ENCODE measurements at places on chromosomes 5 and 9.

GRCh38 chr9:78296201-78296892, 578 bp upstream of the PSAT1 start:
- DNase-seq, result no peak

- no peak for DNase-seq
These were observed 44.3 kb upstream of the VPS13A start for GRCh38 chr9:77133011-77133410.

GRCh38 chr5:76325876-76326491, 77.1 kb upstream of the IQGAP2 start:
- no peak for DNase-seq

GRCh38 chr5:4097199-4097598, 501.6 kb downstream of the IRX1 start:
- no peak for DNase-seq

- no peak for DNase-seq
These were observed 22.0 kb downstream of the SREK1IP1 start for GRCh38 chr5:64746446-64746845.

DNA sequence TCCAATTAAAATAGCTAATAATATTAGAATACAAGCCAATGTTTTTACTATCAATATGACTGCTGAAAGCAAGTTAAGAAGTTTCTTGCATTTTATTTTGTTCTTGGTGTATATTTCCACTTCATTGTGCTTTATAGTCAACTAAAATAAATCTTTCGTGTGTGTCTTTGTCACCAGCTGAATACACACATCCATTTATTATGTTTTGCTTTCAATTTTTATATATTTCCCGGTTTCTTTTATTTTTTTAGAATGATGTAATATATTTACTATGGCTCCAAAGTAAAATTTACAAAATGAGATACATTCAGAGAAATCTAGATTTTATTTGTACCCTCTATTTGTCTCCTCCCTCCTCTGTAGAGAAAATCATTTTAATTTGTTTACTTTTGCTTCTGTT, 495.9 kb upstream of the PAPPA start:
- no peak for DNase-seq

DNA sequence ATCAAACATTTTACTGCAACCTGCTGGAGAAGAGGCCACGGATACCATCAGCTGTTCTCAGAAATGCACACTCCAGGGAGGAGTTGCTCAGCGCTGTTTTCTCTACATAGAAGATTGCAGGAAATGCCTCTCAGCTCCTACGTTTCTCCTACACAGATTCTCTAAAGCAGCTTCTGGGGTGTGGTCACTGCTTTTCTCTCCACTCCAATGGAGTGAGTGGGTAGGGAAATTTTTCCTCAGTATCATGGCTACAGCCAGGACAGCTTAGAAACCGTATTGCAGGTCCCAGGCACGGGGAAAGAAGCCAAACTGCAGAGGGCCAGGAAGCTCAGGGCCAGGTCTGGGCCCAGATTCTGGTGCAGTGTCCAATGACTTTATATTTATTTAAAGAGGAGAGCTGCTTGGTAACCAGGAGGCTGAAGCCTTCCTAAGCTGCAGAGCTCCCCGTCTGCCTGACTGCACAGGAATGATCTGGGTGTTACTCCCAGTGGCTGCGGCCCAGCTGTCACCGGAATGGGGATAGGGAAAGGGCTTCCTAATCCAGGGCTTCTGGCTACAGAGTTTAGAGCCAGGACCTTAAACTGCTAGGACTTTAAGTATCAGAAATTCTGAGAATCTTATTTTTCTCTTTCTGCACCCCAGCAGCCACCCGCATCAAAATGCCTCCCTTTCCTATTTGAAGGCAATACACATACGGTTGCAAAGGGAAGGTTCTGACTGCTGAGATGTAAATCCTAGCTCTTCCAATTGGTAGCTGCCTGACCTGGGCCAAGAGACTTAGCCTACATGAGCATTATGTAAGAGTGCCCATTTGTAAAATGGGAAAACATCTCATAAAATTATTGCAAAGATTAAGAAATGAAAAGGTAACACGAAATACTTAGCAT, 1.4 kb upstream of the SPTAN1 start:
- DNase-seq, result no peak

GRCh38 chr5:14552017-14552416, 29.6 kb upstream of the OTULINL start:
- DNase-seq, result no peak

- DNase-seq, result no peak
These were observed 28.9 kb upstream of the IL33 start for GRCh38 chr9:6186691-6187090.

Data from HT1080 (cell line).